ENCODE measurements at places on chromosomes 12 and 14.

GRCh38 chr12:52256584-52256935 lies 17.9 kb upstream of the KRT86 start:
- DNase-seq, result no peak

DNA sequence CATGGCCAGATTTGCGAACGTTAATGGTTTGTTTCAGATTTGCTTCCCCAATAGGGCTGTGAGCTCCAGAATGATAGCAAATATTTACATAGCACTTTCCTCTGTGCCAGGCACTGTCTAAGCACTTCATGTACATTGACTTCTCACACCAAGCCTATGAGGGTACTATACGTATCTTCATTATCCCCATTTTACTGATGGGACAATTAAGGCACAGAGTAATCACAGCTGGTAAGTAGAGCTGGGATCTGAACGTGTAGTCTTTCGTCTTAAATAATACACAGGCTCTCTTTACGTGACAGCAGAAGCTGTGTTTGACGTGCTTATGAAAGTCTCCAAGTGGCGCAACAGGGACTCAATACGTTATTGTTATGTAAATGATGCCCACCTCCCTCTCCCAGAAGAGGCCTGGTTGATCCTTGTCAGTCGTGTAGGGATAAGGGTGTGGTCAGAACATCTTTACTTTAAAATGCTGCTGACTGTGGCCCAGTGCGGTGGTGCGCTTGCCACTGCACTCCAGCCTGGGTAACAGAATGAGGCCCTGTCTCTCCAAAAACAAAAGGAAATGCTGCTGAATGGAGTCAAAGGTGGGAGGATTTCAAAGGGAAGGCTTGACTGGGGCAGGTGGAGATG lies 66.3 kb upstream of the TCL1B start:
- no peak for DNase-seq

GRCh38 chr12:105469211-105469610 lies 138.7 kb downstream of the C12orf75 start:
- DNase-seq, result no peak

GRCh38 chr12:80472911-80473500 lies 29.0 kb downstream of the PTPRQ start:
- peak; percentile 20 for DNase-seq

GRCh38 chr12:117499759-117500485 lies 138.5 kb upstream of the NOS1 start:
- no peak for DNase-seq

DNA sequence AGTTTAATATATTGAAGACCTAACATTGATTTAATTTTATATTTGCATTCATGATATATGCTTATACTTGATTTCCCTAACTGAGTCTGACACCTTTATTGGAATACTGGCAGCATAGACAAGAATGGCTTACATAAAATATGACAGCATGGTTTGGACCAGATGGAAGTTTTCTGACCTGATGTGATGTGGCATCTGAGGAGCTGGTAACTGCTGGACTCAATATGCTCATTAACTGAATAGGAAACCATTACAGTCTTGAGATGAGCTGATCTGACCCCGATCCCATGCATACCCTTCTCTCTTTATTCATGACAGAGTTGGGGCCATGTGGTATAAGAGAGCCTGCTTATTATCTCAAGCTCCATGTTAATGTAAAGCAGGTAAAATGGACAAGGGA lies 604.8 kb upstream of the SEL1L start:
- DNase-seq, result no peak

GRCh38 chr14:53409969-53410368 lies 256.8 kb upstream of the DDHD1 start:
- DNase-seq, result no peak

DNA sequence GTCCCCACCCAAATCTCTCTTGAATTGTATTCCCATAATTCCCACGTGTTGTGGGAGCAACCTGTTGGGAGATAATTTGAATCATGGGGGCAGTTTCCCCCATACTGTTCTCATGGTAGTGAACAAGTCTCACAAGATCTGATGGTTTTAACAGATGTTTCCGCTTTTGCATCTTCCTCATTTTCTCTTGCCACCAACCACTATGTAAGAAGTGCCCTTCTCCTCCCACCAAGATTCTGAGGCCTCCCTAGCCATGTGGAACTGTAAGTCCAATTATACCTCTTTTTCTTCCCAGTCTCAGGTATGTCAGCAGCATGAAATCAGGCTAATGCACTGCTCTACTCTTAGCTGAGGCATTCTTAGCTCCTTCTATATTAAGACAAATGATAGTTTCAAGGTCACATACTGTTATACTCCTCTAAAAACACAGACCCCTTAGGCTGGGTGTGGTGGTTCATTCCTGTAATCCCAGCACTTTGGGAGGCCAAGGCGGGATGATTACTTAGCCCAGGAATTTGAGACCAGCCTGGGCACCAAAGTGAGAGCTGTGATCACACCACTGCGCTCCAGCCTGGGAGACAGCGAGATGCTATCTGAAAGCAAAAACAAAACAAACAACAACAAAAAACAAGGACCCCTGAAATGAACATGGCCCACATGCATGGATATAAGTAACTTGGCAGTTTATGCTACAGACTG lies 3.6 kb downstream of the SCAF11 start:
- no peak for DNase-seq

DNA sequence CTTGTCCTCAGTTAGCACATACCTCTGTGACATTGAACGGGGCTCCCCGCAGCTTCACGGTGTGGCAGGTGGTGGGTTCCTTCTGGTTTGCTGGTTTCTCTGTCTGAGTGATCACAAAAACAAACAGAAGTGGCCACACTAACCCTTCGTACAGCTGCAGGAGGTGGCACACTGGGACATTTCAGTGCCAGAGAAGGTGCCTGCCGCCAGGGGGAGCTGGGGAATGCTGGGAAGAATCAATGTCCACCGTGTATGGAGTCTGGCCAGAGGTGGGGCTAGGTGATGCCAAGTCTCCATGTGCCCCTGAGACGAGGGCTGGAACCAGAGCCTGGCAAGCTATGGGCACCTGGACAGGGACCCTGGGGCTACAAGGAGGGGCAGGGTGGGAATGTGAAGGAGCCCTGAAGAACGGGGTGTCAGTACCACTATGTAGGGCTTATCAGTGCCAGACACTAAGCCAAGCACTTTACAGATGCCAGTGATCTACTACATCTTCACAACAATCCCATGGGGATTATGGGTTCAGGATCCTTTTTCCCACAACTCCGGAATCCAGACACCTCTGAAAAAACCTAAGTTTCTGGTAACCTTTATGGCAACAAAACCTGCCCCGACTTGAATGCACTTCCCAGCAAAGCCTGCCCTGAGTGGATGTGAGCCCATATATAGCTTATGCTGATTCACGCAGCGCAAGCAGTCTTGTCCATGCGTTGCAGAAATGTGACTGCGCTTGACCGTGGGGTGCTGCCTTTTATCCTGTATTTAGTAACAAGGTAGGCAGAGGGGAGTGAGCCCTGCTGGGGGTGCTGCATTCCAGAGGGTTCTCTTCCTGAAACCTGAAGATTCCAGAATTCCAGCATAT lies 10.8 kb downstream of the RBM19 start:
- DNase-seq, result no peak

- no peak for DNase-seq
Measured at GRCh38 chr14:105848570-105848969, 322.2 kb downstream of the TMEM121 start.

GRCh38 chr12:132364348-132364902 lies 35.0 kb upstream of the GALNT9 start:
- no peak for DNase-seq

GRCh38 chr12:106248312-106248845 lies 559 bp upstream of the CKAP4 start:
- peak; percentile 48 for DNase-seq

GRCh38 chr12:118544569-118544968 lies 168.2 kb downstream of the SUDS3 start:
- no peak for DNase-seq

- DNase-seq, result no peak
Measured at GRCh38 chr12:24902511-24903328, 46.2 kb downstream of the BCAT1 start.

DNA sequence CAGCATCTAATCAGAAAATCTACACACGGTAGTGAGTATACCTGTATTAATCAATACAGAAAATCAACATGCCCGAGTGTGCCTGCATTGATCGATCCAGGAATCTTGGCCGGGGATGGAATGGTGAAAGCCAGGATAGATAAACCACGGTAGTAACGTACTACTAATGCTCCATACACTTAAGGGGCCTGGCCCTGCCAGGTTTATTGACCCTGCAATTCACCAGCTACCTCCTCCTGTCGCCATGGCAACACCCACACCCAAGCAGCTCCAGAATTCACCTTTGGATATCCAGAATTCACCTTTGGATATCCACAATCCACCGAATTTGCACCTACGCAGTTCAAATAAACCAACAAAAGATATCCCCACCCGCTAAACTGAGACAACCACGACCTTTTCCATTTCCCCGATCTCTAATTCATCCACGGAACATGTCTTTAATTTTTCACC lies 14.8 kb upstream of the CALM1 start:
- no peak for DNase-seq

- no peak for DNase-seq
Measured at GRCh38 chr12:94994312-94994711, 9.2 kb downstream of the NDUFA12 start.

- DNase-seq, result no peak
Measured at GRCh38 chr12:74381958-74382357, 155.7 kb upstream of the ATXN7L3B start.

DNA sequence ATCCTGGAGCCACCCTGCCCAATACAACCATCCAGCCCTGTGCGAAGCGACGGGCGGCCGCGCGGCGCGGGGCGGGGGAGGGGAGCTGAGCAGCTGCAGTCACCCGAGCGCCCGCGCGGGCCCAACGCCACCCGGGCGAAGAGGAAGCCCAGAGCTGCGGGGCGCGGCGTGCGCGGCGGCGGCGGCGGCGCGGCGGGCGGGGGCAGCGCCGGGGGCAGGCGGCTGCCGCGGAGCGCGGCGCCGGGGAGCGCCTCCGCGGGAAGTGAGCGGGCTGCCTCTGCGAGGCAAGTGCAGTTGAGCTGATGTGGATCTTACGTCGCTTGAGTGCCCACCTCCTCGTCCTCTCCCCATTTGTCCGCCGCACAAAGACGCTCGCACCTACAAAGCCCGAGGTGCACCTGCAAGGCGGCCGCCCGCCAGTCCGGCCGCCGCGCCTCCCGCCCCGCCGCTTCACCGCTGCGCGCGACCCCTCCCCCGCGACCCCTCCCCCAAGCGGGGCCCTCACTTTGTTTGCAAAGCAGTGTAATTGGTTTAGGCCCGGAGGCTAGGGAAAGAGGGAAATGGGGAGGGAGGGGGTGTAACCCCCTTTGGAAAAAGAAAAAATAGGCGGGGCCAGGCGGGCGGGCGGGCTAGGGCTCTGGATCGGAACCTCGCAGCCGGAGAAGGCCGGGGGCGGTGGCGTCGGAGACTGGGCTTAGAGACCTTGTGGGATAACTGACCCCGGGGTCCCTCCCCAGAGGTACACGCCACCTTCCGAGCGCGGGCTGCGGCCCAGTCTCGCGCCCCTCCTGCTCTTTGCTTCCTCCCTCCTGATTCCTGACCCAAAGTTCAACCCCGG lies at the start of the genes FOXA1 and TTC6:
Gene FOXA1, minus strand, starts transcription at position 279 of the 838 bp plus-strand sequence. Its CDS starts 277 bp downstream, at position 2.
Gene TTC6, plus strand, starts transcription at position 659 of the 838 bp plus-strand sequence. CDS start 26,436 bp downstream, outside the sequence.
- DNase-seq, result no peak

DNA sequence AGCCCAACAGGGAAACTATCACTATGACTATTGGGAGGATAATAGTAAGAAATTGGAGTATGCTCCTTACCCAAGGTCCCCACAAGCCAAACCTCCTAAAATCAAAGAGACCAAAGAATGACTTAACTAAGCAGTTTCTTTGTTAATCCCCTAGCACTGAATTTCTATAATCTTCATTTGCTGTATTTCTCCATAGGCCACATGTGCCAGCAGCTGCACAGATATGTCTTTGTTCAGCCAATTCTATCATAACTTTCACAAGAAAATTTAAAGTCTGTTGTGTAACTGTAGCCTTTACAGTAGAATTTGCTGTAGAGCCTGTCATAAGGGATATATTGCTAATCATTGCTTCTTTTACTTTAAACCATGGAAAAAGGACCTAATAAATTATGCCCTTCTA lies 104.0 kb downstream of the RIN3 start:
- DNase-seq, result no peak

- no peak for DNase-seq
Measured at GRCh38 chr12:79566452-79567174, 124.2 kb downstream of the PAWR start.

- DNase-seq, result no peak
Measured at GRCh38 chr14:58513272-58513671, 85.8 kb downstream of the KIAA0586 start.

DNA sequence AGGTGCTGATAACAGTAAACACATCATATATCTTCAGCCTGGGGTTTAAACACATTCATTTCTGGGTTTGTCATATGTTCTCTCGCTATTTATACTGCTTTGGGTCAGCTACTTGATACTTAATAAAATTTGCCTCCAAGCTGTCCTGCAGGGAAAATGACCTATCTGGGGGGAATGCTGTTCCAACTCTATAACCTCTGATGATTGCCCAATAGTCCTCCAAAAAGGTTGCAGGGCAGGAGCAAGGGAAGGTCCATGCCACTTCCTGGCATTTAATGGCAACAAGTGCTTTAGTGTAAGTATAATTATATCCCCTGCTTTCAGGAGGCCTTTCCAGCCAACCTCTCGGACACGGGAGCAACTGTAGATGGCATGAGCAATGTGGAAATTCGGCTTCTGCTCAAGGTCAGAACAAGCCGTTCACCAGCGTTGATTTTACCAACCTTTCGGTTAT lies 198.0 kb upstream of the EEA1 start:
- DNase-seq, result no peak

DNA sequence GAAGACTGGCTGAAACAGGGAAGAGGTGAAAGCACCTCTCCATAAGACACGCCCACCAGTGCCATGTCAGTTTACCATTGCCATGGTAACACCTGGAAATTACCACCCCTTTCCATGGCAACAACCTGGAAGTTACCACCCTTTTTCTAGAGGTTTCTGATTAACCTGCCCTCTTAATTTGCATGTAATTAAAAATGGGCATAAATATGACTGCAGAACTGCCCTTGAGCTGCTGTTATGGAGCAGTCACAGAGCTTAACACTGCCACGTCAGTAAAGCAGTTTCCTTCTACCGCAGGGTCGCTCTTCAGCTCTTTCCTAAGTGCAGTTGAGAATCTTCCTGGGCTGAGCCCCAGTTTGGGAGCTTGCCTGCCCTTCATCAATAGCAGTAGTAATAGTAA lies 55.2 kb downstream of the RASSF3 start:
- no peak for DNase-seq

GRCh38 chr12:107302649-107303341 lies 209.4 kb upstream of the CRY1 start:
- DNase-seq, result no peak

- DNase-seq, result no peak
Measured at GRCh38 chr12:113252494-113252893, 31.2 kb downstream of the TPCN1 start.

DNA sequence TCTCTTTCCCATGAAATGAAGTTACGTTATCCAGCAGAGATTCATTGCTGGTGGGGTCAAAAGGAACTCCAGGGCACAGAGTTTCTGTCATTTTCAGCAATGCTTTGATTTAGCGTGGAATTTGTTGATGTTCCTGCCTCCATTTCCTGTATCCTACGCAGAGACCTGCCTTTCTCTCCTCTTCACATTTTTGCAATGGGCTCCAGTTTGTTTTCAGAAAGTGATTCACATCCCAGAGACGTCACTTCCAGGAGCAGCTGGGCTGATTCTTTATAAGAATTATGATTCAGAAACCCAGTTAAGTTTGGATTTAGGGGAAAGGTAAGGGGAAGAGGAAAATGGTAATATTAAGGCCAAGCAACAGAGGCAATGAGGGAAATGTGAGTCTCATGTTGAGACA lies 11.6 kb downstream of the RNASE10 start:
- no peak for DNase-seq
